Neuronal stem cell (in vitro differentiated cells): ENCODE measurements at places on chromosomes 5 and 9.

DNA sequence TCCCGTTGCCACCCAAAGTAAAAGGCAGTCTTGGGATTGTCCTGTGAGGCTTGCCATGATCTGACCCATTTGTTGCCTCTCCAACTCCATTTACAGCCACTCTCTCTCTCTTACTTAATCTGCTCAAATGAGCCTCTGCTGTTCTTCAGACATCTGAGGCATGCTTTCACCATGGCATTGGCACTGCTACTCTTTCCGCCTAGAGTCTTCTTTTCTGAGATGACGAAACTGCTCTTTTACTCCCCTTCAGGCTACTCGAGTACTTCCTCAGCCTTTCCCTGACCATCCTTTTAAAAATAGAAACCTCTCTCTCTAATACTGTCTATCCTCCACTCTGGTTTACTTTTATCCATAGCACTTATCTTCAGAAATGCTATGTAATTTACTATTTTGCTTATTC, 9.0 kb downstream of the FOCAD start:
- no peak for DNase-seq

GRCh38 chr5:65768723-65769346, 46.8 kb downstream of the NLN start:
- no peak for DNase-seq

DNA sequence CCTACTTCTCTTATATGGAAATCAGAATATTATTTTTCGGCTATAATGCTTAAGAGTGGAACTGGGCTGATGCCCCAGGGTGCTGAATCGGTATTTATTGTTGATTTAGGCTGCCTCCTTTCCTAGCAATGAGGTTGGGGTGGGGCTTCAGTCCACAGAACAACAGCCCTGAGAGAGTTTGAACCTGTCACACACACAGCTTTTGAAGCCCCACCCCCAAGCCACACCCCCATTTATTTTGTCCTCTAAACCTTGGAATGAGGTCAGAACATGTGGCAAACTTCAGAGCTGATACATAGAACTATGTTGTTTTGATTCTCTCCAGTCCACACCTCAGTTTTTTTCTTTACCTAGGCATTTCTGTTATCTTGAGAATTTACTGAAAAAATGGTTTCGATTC, 51.7 kb upstream of the CAMK4 start:
- DNase-seq, result no peak

- DNase-seq, result no peak
Measured at GRCh38 chr5:82111191-82111590, 139.4 kb downstream of the ATG10 start.

DNA sequence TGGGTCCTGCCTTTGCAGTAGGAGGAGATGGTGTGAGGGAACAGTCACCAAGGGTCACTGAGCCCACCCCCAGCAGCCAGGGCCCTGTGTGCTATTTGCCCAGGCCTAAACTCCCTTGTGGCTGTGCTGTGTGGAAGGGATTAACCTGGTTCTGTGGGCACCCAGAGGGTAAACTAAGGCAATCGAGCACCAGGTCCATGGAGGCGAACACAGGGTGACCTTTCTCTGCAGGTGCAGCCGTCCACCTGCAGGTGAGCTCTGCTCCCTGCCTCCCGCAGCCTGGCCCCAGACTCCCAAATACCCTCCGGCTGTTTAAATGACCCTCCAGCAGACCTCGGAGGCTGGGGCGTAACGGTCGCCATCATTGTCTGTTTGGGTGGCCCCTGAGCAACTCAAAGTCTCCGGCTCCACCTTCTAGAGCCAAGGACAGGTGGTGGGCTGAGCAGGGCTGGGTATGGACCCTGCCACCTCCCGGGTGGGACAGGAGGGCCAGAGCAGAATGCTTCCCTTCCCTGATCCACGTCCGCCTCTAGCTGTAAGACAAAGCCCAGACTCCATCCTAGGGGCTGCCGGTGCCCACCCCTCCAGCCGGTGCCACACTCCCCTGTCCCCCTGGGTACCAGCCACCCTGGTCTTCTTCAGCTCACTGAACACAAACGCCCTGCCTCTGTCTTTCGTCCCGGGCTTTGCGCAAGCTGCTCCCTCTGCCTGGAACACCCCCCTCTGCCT, 34.1 kb upstream of the FIBCD1 start:
- no peak for DNase-seq

GRCh38 chr9:589723-590122, 251.8 kb upstream of the DMRT1 start:
- no peak for DNase-seq

GRCh38 chr5:54621709-54622108, 104.2 kb downstream of the SNX18 start:
- no peak for DNase-seq

GRCh38 chr5:123659011-123659410, 147.0 kb downstream of the CSNK1G3 start:
- no peak for DNase-seq

GRCh38 chr9:71662082-71662481, 106.2 kb downstream of the CEMIP2 start:
- no peak for DNase-seq

DNA sequence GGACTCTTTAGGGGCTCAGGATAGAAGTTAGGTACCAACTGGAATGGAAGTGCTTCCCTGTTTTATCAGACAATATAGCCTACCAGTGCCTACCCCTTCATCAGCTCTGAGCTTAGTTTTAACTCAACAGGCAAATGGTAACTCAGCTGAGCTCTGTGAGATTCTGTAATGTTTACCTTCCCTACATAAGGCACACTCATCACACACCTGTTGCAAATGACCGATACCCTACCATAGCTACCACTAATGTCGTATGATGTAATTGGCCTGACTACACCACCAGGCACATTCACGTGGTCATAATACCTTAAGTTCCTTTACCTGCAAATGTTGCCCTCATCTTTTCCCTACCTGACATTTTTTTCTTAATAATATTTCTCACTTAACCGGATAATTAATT, 254.8 kb downstream of the ADGRV1 start:
- DNase-seq, result no peak

GRCh38 chr9:95229230-95229915, 88.1 kb downstream of the FANCC start:
- no peak for DNase-seq

DNA sequence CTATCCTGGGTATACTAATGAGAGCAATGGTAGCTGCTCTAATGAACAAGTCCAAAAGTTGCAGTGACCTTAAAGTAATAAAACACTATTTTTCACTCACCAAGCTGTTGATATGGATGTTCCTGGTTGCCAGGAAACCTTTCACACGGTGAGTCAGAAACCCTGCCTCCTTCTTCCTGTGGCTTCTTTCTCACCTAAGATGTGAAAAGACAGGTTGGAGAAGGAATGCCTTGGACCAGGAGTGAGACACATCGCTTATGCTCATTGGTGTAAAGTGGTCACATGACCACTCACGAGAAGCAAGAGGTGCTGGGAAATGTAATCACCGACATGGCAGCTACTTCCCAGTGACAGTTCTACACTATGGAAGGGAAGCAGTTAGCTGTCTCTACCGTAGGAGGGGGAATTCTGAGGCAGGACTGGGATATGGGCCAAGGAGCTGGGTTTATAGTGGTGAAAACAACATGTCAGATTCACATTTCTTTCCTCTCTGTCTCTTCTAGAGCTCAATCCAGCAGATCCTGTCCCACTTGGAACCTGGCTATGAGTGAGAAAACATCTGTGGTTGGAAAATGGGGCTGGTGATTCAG, 320.4 kb upstream of the KLF4 start:
- DNase-seq, result no peak

GRCh38 chr9:130824643-130825350, 10.3 kb upstream of the ABL1 start:
- peak; percentile 75 for DNase-seq

DNA sequence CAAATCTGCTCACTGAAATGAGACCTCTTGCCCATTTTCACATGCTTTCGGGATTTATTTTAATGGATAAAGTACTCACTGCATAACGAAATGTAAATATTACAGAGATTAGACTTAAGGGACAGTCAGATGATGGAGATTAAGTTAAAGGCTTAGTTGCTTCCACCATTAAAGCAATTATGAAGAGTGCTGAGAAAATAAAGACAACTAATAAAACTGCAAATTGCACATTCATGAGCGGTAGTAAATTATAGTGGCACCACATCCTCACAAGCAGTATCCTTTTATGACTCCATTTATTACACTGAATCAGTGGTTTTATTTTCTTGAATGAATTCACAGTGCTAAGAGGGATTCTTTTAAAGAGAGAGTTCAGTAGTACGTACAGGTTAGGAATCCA, 76.2 kb upstream of the TMED7 start:
- no peak for DNase-seq

- no peak for DNase-seq
Measured at GRCh38 chr5:81773574-81773973, 22.7 kb upstream of the SSBP2 start.

GRCh38 chr9:14670718-14671117, 22.5 kb downstream of the ZDHHC21 start:
- DNase-seq, result no peak

DNA sequence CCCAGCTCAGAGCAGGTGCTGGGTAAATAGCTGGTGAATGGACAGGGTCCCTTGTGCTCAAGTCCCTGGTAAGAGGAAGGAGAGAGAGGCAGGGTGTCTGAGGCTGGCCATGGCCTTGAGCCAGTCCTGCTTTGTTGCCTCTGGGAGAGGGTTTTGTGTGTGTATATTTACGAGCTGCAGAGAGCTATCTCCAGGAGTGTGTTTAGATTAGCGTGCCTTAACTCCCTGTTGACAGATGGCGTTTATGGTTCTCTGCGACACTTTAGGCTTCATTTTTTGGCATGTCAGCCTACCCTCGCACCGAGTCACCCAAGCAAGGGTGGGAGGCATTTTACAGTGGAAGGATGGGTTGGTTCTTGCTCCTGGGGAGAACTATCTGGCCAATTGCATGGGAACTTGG, 22.2 kb downstream of the HMCN2 start:
- DNase-seq, result no peak

DNA sequence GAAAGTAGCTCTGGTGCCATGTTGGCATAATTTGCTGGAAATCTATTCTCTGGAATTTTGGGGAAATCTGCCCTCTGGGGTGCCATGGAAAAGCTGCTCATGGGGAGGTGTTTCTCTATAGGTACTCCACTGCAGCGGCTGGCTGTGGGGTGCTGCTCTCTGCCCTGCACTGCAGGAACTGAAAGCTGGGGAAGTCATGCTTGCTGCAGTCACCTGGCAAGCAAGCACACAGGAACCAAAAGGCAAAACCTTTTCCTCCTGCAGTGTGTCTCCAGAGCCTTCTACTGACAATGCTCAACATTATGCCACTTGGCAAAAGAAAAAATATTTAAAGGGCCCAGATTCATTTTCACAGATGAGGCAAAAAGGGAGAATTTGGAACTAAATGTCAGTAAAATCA, 25.8 kb upstream of the CARNMT1 start:
- no peak for DNase-seq

- no peak for DNase-seq
Measured at GRCh38 chr5:37816883-37817282, 23.0 kb downstream of the GDNF start.

- DNase-seq, result no peak
Measured at GRCh38 chr9:79080536-79080935, 491.2 kb upstream of the TLE4 start.

GRCh38 chr5:80672140-80672736, 17.5 kb upstream of the DHFR start:
- DNase-seq, result peak; percentile 67

GRCh38 chr9:137453643-137454081, 5.5 kb downstream of the NSMF start:
- peak; percentile 93 for DNase-seq

DNA sequence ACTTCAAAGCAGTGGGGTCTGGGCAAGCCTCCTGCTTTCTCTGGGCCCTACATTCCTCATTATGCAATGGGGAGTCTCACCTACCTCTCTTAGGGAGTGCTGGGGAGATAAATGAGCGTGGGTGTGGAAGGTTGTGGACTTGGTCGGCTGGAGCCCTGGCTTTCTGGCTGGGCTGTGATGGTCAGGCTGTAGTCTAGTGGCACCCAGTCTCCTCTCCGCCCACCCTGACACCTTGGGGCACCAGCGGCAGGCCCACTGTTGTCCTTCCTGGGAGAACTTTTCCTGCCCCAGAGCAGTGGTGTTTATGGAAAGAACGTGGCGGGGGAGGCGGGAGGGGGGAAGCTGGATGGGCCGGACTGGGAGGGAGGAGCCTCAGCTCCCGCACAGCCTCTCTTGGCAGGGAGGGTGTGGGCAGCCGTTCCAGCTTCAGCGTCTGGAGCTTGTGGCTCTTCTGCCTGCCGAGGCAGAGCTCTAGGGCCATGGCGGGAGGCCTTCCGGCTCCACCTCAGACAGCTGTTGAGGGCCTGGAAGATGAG, 4.1 kb downstream of the PTGS1 start:
- no peak for DNase-seq

DNA sequence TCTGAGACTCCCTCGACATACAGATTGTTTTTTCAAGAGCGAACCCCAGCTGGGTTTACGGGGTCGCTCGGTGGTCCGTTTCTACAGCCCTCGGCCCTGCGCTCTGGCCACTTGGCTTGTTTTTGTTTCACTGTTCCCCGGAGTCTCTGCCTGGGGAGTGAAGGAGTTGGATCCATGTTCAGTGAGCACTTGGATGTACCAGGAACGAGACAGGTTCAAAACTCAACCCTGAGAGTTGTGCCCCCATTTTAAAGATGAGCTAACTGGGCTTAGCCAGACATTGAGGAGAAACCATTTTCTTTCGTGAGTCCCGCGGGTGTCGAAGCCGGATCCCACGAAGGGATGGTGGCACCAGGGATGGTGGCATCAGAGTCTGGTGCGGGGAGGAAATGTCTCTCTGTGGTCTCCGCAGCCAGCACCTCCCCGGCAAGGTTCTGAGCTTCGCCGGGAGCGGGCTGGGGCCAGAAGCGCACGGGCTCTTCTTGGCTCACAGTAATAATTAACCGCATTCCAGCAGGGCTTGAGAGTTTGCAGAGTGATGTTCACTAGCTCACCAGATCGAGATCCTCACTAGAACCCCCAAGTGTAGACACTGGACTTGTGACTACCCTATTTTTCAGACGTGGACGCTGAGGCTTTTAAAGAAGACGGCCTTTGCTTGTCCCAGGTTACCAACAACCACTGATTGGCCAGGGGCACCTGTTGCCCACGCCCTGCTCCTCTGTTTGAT, 1.0 kb downstream of the MSX2 start:
- DNase-seq, result no peak

- DNase-seq, result no peak
Measured at GRCh38 chr5:168260353-168261226, 30.9 kb upstream of the WWC1 start.

DNA sequence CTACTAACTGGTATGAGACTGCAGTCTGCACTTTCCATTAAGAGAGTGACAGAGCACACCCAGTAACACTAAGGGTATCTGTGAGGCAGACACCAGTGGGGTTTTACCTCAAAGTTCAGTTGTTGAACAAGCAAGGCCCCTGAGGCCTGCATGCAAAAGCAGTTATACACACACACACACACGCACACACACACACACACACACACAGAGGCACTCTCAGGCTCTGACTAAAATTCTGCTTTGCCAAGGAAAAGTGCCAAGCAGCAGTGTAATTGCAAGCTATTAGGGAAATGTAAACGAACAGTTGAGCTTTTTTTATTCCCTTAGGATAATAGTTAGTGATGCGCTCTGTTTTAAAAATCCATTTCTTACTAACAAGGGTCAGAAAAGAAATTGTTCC, 377.1 kb downstream of the SPOCK1 start:
- no peak for DNase-seq

GRCh38 chr9:81819859-81820546, 108.2 kb upstream of the SPATA31D4 start:
- peak; percentile 32 for DNase-seq

GRCh38 chr5:96080557-96080956, 118.9 kb upstream of the ELL2 start:
- DNase-seq, result no peak

- DNase-seq, result no peak
Measured at GRCh38 chr5:90894866-90895420, 336.3 kb downstream of the ADGRV1 start.

GRCh38 chr5:154642499-154643245, 112.5 kb upstream of the LARP1 start:
- DNase-seq, result no peak
